ENCODE measurements at places on chromosomes 11 and 22.

DNA sequence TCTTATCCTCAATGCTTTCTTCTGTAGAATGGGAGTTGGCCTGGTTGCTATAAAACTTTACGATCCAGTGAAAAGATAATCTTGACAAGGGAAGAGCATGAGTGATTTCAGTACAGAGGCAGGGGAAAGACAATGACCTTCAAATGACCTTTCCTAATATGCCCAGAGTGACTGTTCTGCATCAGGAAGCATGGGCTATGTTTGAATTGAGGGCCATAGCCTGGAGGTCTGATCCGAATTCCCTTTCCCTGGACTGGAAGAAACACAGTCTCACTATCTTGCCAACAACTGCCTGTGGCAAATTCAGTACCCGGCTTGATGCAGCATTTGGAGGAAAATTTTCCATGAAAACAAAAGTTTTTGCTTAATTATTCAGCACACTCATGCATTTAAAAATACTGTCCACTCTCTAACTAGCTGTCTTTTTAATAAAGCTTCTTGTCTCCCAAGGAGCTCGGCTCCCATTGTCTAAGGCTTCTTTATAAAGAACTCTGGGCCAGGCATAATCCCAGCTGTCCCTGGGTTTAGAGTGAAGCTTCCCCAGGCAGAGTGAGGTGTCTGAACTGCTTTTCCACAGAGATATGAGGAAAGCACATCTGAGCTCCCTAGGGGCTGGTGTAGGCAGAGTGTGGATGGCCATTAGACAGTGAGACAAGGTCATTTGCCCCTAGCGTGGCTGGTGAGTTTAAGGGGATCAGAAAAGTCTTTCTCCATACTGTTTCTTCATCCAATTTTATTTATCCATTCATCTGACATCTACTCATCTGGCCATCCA is 132.7 kb upstream of the CADM1 start:
- no peak for DNase-seq

DNA sequence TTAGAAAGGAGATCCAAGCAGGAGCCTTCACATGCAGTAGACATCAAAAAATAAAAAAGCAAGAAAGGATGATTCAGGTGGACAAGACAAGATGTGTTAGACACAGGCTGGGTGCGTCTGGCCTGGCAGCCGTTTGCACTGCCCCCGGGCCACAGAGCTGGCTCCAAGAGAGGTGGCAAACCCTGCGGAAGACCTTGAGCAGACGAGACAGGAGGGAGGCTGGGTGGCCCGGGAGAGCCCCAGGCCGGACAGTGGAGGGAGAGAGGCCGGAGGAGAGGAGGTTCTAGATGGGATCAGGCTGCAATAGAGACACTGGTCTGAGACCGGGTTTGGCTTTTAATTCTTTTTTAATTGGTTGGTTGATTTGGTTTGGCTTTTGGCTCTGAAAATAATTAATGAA is 69.6 kb upstream of the TTLL12 start:
- DNase-seq, result no peak

DNA sequence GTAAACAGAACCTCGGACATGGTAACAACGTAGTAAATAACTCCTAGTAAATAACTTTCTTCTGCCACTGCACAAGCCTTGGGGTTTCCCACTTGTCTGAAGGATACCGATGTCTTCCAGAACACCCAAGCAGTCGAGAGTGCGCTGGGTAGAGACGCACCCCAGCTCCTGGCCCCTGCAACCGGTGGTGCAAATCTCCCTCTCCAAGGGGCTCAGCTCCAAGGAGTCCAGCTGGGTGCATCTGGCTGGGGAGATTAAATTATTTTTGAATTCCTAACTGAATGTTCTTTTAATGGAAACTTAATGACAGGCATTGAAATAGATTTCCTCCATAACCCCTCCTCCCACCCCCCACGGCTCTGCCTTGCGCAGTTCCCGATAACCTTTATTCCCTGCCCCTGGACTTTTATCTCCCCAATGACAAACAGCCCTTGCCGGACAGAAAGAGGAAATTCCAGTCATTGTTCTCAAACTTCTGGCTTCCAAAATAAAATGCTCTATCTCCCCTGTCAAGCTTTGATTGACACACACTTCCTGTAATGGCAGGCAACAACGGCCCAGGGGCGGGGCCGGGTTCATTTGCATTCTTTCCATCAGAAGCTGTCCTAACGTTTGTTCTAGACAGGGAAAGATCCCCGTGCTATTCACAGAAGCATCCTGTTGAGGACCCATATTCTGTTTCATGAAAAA is 31.2 kb downstream of the KCNJ1 start:
- no peak for DNase-seq

DNA sequence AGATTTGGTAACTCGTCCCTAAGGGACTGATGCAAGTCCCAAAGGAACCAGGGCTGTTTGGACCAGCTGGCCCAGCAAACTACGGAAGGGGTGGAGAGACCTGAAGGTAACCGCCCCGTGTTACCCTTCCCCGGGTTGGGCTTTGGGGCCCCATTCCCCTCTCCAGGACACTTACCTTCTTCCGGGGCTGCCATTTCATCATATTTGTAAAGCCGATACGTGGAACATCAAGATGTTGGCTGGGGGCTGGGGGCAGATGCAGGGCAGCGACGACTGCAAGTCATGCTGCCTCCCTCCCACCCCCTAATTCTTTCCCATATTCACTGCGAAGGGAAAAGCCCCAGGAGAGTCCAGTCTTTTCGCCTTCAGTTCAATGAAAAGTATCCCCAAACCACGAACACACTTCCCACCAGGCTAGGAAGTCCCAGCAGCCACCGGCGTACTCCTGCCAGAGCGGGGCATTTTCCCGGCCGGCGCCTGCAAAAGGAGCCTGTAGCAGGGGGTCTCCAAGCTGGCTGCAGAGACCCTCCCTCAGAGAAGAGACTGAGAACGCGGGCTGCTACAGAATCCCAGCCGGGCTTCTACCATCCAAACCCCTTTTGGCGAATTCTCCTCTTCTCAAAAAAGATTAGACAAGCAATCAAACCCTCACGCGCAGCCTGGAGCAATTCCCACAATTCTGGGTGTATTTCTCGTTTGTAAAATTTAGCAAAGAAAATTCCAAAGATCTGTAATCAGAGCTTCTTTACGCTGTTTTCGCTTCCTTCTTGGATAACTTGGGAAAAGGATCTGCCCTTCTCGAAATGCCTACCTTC is 236.7 kb downstream of the TTC28 start:
- no peak for DNase-seq

GRCh38 chr11:116473790-116474346 is 298.9 kb downstream of the BUD13 start:
- DNase-seq, result no peak

GRCh38 chr11:67309166-67309565 is 5.8 kb downstream of the SSH3 start:
- DNase-seq, result no peak

- no peak for DNase-seq
Measured at GRCh38 chr22:19885841-19886592, 31.3 kb upstream of the GNB1L start.

DNA sequence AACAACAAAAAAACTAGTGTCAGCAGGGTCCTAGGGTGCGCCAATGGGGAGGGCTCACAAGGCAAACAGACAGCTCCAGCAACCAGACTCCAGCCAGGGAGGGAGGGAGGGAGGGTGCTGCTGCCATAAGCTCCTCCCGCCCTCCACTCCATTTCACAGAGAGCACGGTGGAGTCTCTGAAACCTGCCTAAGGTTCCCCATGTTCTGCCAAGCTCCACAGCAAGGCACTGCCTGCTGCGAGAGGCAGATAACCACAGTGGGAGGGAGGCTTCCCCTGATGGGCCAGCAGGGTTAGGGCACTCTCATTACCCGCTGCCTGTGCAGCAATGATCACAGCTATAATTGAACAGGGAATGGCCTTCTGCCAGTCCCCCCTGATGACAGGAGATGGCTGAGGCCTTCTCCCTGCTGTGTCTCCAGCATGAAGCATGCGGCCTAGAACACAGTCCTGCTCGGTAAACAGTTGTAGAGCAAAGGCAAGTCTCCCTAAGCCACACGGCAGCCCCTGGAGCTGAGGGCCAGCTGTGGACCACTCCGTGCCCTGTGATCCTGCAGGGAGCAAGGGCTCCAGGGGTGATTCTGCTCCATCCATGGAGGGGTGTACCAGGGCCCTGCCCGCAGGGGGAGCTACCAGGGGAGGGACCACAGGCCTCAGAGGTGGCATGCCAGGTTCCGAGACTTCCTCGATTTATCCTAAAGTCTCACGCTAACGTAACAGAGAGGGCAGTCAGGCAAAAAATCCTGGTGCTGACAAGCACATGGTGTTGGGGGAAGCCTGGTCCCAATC is 42.9 kb downstream of the PC start:
- no peak for DNase-seq

GRCh38 chr11:46330563-46331281 is 16.5 kb upstream of the DGKZ start:
- DNase-seq, result no peak

DNA sequence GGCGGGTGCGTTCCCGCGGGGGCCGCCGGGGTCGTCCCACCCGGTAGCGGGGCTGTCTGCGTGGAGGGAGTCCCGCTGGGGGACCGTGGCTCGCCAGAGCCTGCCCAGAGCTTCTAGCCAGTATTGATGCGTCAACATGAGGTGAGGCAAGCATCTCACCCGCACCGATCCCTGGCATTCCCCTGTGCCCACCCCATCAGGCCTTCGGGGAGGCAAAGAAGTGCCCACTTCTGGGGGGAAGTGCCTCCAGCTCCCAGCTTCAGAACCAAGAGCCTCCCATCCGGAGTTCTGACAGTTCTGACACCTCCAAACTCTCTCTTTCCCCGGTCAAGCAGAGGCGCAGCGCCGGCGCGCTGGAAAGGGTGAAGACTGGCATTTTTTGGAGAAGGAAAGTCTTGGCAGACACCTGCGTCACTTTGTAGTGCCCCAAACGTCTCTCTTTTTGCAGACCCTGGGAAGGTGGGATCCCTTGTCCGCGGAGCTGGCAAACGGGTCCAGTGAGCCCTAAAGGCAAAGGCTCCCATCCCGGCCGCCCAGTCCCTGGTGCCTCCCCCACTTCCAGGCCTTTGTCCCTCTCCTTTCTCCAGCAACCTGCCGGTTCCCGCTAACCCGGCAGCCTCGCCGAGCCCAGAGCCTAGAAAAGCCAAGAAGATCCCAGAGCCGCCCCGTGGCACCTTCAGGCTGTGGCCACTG is 3.2 kb upstream of the PAX6 start:
- DNase-seq, result no peak

- DNase-seq, result no peak
Measured at GRCh38 chr22:25829237-25829636, 87.2 kb downstream of the MYO18B start.

DNA sequence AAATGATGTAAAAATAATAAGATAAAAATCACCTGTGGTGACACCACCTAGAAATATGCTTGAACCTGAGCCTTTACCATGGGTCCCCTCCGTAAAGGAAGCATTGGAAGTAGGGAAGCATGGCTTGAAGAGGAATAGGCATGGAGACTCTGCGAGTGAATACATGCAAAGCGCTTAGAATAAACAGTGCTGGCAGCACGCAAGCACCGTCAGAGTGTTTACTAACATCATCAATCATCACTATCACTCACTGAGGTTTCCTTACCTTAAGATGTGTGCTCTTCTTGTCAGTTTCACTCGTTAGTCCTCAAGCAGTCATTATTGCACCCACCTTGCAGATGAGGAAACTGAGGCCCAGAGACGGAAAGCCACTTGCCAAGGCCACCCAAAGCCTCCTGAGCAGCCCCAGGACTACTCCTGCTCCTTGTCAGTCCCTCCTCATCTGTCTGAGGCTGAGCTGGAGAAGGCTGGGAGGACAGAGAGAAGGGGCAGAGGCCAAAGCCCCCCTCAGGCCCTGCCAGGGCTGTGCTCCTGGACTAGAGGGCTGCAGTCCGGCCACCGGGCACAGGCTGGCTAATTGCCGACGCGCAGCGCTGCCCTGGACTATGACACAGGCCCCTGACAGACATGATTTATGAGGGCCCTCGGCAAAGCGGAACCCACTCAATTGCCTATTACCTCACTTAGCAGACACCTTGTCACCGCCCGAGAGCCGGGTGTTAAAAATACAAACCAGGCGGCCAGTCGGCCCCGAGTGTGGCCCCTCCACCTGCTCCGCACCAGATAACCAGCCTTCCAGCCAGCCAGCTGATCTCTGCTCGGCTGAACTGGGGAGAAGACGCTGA is 168.9 kb downstream of the MN1 start:
- DNase-seq, result no peak

DNA sequence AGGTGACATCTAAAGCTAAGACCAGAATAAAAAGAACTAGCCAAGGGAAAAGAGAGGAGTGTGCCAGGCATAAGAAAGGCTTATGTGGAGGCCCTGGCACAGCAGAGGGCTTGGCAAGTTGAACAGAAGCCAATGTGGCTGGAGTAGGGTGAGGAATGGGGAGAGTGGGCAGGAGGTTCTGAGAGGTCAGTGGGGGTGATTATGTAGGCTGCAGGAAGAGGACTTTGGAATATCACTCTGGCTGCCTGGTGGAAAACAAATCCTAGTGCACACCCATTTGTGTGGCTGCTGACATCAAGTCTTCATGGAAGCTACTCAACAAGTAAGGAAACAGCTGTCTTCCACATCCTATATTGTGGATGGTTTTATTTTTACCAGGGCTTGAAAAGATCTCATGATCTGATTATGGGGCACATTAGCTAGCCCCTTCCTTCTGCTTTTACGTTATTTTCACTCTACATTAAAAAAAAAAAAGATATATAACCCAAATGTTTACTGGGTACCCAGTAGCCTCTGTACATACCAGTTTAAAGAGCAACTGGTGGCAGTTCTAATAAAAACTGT is 3.4 kb downstream of the MRPL16 start:
- no peak for DNase-seq

DNA sequence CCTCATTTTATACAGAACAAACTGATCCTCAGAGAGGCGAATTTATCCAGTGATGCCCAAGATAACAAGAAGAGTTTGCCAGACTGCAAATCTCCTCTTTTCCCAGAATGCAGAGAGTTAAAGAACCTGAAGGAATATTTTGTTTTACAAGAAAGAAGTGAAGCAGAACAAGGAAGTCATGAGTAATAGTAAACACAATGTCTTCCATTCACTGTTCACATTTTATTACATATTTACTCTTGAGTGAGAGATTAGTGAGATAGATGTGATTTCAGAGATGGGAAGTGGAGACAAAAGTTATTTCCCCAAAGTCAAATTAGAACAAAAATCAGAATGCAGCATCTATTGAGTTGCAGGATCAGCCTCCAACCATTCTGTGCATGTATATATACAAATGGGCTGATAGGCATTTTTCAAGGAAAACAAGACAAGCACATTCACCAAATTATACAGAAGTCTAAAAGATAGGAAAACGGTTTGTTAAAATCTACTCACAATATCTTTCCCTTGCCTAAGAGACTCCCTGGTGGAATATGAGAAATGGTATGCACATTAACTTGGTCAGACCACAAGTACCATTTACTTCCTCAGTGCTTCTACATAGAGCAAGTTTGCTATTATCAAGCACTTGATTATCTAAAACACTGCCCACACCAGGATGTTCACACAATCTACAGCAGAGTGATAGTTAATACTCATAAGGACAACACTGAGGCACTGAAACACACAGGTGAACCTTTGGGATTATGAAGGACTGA is 12.0 kb downstream of the GUCY1A2 start:
- no peak for DNase-seq

DNA sequence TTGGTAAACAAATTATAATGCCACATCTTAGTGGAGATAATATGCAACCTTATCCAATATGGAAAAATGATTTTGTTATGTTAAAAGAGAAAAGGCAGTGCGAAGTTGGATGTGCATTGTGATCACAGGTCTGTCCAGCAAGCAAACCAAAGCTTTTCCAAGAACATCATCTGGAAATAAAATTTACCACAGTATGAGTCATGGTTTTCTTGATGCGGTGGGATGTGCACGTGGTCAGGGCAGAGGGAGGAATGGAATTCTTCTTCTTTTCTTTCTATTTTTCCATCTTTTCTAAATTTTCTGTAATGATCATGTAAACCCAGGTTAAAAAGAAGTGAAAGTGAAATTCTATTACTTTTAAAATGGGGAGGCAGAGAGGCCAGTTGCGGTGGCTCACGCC is 169.8 kb downstream of the C11orf91 start:
- DNase-seq, result no peak

- DNase-seq, result no peak
Measured at GRCh38 chr22:45240104-45240809, 437 bp downstream of the KIAA0930 start.

All from caudate nucleus (tissue), 63 donors.